CD4-positive, alpha-beta T cell treated with Interferon alpha-2 for 1 hour (primary cell): ENCODE measurements at places on chromosomes 2 and 18.

DNA sequence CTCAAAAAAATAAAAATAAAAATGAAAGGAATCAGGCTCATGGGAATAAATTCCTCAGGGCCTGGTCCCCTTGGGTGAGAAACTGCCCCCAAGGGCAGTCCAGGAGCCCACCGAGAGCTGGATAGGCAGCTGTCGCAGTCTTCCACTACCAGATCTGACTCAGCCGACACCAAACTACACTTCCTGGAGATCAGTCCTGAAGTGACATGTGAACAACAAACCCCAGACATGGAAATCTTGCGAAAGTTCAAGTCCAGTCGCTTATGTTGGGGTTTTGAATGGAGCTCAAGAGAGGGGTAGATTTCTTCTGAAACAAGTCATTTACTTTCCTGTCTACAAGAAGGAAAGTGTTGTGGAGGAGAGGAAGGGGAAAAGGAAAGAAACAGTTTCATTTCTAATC, 12.9 kb downstream of the ADCY3 start:
- no peak for DNase-seq

GRCh38 chr18:79493211-79493800, 97.6 kb downstream of the NFATC1 start:
- no peak for DNase-seq

GRCh38 chr2:48515513-48515985, 14.4 kb upstream of the STON1 start:
- DNase-seq = no peak

GRCh38 chr2:50309503-50309902, 722.4 kb downstream of the NRXN1 start:
- no peak for DNase-seq

GRCh38 chr18:79853993-79854364, 56.2 kb downstream of the KCNG2 start:
- DNase-seq = no peak

DNA sequence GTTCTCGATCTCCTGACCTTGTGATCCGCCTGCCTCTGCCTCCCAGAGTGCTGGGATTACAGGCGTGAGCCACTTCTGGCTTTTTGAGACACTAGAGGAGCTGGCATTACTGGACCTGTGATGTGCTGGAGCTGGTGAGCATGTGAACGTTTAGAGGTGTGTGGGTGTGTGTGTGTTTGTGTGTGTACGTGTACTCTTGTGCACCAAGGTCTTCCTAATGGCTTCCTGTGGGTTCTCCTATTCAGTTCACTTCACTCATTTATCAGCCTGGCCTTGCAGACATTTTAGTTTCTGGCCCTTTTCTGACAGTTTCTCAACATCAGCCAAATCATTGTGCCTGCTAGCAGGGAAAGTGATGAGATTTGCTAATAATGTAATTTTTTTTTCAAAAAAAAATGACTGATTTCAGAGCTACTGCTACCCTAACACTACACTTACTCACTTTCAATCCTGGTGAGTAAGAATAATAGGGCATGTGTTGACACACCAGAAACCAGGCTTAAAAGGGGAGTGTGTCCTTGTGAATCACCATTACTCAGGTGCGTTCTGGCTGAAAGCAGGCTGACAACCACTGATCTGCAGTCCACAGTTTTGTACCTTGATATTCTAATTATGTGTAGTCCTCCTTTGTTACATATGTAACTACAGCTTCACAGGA, 41.0 kb upstream of the ACTR3 start:
- DNase-seq = no peak

DNA sequence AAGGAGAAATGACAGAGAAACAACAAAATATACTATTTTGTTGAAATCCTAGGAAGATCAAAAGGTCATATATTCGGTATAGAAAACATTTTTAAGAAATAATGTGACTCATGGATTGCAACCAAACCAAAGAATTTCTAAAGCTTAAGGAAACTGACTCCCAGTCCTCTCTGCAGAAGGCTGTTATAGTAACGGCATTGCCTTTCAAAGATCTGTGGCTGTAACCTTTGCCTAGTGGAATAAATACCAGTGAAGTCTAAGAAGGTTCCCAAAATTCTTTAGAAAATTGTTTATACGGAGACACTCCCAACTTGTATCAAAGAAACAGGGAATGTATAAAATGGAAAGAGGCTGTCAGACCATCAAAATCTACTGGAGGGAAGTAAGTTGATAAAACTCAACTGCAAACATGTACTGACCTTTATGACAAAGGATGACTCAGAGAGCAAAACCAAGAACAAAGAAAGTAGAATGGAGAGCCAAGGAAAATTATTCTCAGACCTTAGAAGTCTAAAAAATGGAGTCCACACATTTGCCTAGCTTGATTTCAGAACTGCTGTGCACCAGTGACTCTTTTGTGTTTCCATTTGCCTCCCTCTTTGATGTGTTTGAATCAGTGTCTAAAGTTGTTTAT, 48.6 kb upstream of the FSIP2 start:
- DNase-seq = no peak

DNA sequence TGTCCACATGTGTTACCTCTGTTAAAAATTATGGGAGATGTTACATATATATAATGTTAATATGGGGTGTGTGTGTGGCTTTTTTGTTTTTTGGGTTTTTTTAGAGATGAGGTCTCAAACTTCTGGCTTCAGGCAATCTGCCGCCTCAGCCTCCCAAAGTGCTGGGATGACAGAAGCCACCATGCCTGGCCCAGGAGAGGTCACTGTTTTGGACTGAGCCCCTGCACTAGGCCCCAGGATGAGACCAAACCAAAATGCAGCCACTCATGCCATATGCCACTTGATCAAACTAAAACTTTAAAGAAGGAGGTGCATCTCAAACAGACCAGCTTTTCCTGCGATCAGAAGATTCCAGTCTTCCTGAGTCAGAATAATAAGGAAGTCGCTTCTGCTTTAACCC, 2.5 kb downstream of the ADI1 start:
- DNase-seq = no peak

- no peak for DNase-seq
Measured at GRCh38 chr2:64599469-64599868, 54.2 kb downstream of the SERTAD2 start.

GRCh38 chr18:35564795-35565453, 16.6 kb upstream of the GALNT1 start:
- DNase-seq = no peak

GRCh38 chr2:65326276-65326675, 98.6 kb downstream of the ACTR2 start:
- DNase-seq = no peak

- no peak for DNase-seq
Measured at GRCh38 chr2:34646901-34647300, 1047.8 kb upstream of the FAM98A start.

DNA sequence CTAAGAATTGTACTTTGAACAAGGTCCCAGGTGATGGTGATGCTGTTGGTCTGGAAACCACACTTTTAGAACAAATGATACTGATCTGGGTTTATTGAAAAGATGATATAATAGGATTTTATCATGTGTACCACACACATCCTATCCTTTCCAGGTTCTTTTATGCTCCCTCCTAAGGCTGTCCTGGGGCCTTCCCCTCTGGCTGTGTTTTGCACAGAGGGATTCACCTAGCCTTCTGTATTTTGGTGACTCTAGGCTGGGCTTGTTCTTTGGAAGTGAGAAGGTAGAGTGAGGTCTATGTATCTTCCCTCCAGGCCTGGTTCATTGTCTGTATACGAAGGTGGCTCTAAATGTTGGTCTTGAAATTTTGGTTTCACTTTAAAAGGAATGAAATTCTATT, 12.7 kb downstream of the ANXA4 start:
- DNase-seq = no peak

- DNase-seq = no peak
Measured at GRCh38 chr2:110182449-110182848, 22.4 kb downstream of the NPHP1 start.

DNA sequence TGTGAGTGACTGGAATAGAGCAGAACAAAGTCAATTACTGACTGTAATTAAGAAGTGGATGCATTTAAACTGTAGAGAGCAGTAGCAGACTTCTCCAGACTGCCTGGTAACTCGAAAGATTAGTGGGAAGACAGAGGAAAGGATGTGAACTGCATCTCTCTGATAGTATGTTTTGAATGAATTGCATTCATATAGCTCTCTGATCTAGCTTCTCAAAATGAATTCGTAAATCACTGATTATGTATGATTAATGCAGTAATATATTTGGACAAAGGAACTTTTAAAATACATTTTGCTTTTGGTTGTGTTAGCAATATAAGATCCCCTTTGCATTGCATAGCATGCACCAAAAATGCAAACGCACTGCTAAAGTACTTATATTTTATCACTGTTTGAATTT, 304.0 kb downstream of the ARHGAP15 start:
- no peak for DNase-seq

DNA sequence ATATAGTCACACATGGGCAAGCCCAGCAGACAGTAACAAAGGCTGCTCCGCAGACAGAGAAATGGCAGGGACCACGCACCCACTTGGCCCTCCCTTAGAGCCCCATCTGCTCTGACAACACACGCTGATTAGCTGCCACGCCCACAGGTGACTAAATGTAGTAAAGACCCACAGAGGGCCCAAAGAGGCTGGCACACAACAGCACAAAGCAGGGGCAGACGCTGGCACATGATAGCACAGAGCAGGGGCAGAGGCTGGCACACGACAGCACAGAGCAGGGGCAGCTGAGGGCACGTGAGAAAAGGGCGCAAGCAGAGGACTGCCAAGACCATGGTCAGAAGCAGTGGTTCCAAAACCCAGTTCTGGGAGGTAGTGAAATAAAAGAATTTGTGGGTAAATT, 10.6 kb downstream of the AFG3L2 start:
- no peak for DNase-seq

GRCh38 chr2:129911363-129912065, 68.0 kb upstream of the RAB6C start:
- no peak for DNase-seq
